ENCODE measurements at places on chromosomes 5 and 9.

GRCh38 chr5:35698047-35698808 lies 80.6 kb downstream of the SPEF2 start:
- no peak for DNase-seq

DNA sequence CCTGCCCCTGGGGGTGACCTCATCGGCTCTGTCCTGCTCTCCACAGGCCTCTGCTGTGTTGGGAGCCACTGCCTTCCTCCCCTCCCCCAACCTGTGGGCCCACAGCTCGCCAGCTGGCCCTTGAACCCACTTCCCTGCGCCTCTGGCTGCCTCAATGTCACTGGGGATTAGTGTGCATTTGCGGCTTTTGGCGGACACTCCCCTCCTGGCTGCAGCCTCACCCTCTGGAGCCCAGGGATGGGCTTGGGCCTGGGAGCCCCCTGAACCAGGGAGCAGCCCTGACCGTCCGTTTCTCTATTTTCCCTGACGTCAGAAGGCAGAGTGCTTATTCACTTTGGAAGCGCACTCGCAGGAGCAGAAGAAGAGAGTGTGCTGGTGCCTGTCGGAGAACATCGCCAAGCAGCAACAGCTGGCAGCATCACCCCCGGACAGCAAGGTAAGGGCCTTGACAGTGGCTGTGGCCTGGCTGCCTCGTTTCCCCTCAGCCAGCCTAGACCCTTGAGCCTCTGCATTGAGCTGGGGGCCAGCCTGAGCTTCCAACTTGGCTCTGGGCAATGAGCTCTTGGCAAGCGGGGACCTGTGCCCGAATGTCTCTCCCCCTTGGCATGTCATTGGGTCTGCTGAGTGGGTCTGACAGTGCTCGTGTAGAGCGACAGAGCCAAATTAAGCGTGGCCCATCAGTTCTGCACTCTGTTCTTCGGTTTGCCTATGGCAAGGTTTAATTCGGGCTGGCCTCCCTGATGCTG lies 73.1 kb downstream of the RGS3 start:
- DNase-seq = no peak

GRCh38 chr5:139636975-139637408 lies 11.2 kb upstream of the CXXC5 start:
- peak; percentile 35 for DNase-seq

DNA sequence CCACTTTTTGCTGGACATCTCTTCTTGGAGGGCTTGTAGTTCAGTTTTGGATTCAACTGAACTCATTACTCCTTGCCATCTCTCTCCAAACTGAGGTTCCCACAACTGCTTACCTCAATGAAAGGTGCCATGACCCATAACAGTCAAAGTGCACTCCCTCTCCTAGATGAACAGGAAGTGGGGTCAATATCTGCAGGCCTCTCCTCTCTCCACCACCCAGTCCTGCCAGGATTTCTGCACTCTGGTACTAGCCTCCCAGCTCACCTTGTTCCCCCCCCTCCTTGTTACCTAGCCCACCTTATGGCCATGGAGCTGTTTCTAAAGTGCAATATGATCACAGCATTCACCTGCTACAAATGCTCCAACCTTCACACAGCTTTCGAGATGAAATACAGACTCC lies 5.9 kb downstream of the LHFPL2 start:
- no peak for DNase-seq

DNA sequence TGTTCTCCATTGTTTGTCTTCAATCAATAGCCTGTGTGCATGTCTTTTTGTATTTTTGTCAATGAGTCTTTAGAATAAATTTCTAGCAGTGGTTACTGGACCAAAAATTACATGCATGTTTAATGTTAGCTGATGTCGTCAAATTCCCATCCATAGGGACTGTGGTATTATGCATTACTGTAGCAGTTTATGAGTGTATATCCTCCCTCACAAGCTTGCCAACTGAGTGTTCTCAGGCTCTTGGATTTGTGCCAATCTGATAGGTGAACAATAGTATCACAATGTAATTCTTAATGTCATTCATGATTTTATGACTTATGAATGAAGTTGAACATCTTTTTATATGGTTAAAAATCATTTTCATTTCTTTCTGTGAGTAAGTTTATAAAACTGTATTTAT lies 13.0 kb downstream of the SNX24 start:
- DNase-seq = no peak

GRCh38 chr5:69230181-69230580 lies 4.5 kb upstream of the CDK7 start:
- no peak for DNase-seq

GRCh38 chr5:73282923-73283322 lies 109.9 kb downstream of the TMEM174 start:
- no peak for DNase-seq

DNA sequence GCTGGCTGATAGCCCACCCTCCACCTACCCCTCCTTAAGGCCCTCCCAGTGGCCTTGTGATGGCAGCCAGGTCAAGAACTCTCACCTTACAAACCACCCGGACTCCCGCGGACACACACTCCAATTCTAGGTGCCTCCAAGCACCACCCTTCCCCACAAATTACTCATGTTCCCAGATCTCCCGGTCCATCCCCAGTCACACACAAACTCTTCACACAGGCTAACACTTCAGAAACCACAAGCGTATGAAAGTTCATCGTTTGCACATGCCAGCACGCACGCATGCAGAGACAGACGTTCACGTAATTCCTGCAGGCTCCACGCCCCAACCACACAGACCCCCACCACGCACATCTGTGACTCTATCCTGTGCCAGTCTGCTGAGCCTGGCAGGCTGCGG lies 18.0 kb downstream of the NR5A1 start:
- no peak for DNase-seq

DNA sequence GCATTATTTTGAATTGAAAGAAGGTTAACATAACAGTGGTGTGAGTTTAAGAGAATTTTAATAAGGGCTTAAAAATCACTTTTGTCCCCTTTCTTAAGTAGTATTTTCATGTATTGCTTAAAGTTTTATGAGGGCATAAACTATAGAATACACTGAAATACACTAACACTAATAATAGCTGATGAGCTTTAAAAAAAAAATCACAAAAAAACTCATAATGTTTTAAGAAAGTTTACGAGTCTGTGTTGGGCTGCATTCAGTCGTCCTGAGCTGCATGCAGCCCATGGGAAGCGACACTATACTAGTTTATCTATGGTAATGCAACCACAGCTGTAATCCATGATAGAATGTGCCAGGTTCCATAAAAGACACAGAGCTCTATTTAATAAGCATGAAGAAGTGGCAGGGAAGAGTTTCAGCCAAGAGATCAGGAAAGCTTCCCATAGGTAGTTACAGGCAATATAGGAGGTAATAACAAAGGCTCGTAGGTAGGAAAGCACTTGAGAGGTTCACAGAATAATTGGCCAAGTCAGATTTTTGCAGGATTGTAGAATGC lies 4.5 kb downstream of the SREK1IP1 start:
- DNase-seq = no peak

DNA sequence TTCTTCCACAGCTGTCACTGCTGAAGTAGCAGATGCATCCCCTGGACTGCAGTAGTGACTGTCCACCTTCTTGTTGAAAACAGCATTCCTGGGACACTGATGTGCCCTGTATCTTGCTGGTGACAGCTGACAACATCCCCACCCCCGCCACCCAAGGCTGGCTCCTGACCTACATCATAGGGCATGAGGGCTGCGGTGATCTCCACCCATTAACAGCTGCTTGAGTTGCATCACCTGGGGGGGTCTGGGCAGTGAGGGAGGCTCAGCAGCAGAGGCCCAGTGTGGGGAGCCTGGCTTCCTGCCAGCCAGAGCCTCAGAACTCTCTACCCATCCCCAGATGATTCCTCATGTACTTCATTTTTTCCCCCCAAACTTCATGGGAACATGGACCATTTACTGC lies 4.1 kb downstream of the PRUNE2 start:
- no peak for DNase-seq

GRCh38 chr9:135903358-135903656 lies 4.0 kb downstream of the CAMSAP1 start:
- DNase-seq = no peak

DNA sequence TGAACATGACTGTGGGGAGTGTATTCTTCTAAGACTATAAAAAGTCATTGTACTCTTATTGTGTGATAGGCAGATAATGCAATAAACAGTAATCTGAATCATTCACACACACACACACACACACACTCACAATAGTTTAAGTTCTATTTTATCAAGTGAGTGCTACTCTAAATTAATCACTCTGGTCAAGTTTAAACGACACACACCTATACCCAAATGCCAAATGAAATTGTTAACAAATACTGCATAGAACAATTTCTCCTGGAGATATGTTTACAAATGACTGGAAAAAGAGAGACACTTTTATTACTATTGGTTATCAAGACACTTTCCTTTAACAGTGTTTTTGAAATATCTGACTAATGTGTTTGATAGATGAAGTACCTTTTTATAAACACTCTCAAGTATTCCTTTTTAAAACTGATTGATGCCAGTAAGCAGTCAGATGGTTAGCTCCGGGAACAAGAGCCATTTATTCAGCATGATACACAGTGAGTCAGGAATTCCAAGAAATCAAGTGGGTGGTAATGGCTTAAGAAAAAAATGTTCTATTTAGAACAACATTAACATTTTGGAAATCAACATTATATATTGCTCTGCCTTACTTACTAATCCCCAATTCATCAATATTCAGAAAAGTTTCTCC lies 521.6 kb upstream of the ST8SIA4 start:
- no peak for DNase-seq

DNA sequence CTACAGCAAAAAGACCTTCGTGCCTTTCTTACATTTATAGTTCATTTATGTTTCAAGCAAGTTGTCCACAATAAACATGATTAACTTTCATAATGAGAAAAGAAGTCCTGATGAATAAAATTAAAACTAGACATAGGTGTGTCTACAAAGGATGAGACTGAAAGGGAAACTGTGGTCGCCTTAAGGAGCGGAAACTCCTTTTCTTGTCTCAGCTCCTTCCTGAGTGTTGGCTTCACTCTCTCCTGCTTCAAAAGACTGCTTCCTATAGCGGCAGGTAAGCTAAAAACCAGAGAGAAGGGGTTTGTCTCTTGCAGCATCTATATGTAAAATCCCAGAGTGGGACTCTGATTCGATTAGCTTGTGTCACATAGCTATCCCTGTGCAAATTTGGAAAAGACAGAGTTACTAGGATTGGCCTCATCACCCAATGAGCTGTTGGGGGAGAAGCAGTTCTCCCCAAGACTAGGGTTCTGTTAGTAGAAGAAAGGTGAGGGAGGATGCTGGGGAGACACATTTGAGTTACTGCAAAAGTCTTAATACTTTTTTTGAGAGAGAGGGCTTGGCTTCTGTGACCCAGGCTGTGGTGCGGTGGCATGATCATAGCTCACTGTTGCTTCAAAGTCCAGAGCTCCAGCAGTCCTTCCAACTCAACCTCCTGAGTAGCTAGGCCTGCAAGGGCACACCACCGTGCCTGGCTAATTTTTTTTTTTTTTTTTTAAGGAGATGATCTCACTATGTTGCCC lies 16.8 kb upstream of the CTSL start:
- DNase-seq = no peak

- DNase-seq = no peak
These were observed 32.0 kb downstream of the MACROH2A1 start for GRCh38 chr5:135367076-135367475.
